Progenitor cell of endocrine pancreas (in vitro differentiated cells): ENCODE measurements at places on chromosomes 3 and 15.

GRCh38 chr15:91302588-91303439, 202.8 kb downstream of the SV2B start:
- no peaks in the 10 kb centered on the region for H3K36me3 ChIP-seq
- H3K4me1 ChIP-seq, result peaks cover 1% of the 10 kb centered on the region
- no peak overlapping the region for H3K4me3 ChIP-seq
- H3K27ac ChIP-seq, result no peak overlapping the region

- H3K4me3 ChIP-seq, result no peak overlapping the region
- H3K27me3 ChIP-seq, result no peaks in the 10 kb centered on the region
- H3K4me1 ChIP-seq, result peaks cover 2% of the 10 kb centered on the region
- H3K27ac ChIP-seq, result no peak overlapping the region
Observed at GRCh38 chr3:97009427-97010019, 195.1 kb downstream of the EPHA6 start.

DNA sequence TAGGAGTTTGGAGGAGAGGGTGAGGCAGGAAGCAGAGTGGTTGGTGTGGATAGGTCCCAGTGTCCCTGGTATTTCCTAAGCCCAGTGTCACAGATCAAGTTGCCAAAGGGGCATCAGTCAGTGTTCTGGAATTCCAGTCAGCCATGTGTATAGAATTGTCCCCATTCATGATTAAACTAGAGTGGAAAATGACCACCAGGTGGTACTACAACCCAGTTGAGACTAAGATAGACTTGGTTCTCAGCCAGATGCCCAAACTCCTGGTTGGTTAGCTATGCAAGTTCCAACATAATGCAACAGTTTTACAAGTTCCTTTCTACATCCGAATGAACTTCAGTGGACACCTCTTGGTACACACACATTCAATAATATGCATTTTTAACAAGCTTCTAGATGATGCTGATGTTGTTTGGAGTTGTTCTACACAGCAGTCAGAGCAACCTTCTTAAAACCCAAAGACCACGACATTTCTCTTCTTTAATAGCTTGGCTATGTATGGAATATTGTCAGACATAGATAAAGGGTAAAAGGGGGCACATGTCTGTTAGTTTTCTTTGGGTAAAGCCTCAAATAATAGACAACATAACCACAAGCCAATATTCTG, 8.4 kb upstream of the ATR start:
- H3K27me3 ChIP-seq, result peaks cover 9% of the 10 kb centered on the region
- no peak overlapping the region for H3K4me3 ChIP-seq
- H3K4me1 ChIP-seq, result no peaks in the 10 kb centered on the region
- no peak overlapping the region for H3K27ac ChIP-seq
- no peaks in the 10 kb centered on the region for H3K36me3 ChIP-seq

GRCh38 chr3:13072239-13072599, 1.0 kb downstream of the IQSEC1 start:
- no peak for DNase-seq
- no peak overlapping the region for H3K27ac ChIP-seq
- peaks cover 1% of the 10 kb centered on the region for H3K4me1 ChIP-seq
- no peaks in the 10 kb centered on the region for H3K36me3 ChIP-seq
- H3K4me3 ChIP-seq, result no peak overlapping the region
- H3K27me3 ChIP-seq, result peaks cover 56% of the 10 kb centered on the region

DNA sequence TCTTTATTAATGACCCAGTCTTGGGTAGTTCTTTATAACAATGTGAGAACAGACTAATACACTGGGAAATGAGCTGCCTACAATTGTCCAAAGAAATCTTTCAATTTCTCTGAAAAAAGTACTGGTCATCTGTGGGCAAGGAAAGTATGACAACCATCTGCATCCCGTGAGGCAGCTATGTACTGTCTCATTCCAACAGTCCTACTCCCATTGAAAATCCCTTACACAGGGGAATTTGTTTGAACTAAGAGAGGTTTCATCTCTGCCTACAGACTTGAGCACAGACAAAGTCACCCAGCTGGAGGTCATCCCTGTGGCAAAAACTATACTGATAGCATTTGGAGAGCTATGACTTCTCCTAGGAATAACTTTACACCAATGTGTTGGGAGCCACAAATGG, 27.1 kb downstream of the SHC4 start:
- H3K4me3 ChIP-seq, result no peak overlapping the region
- H3K27ac ChIP-seq, result no peak overlapping the region
- no peaks in the 10 kb centered on the region for H3K4me1 ChIP-seq
- H3K36me3 ChIP-seq, result no peaks in the 10 kb centered on the region
- no peak for DNase-seq

DNA sequence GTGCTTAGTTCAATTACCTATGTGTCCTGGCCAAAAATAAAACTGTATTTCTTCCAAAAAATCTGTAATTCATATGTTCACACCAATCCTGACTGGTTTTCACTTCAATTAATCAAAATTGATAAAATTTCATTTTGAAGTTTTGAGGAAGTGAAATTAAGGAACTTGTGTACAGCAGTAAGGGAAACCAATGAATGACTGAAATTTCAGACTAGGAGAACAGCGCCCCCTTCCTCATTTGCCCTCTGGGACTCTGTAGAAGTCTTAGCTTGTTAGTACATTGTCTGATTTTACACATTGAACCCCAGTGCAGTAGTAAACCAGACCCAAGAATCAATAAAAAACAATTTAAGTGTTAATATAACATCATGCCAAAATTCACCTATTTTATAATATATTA, 495.3 kb upstream of the AGTR1 start:
- no peak for DNase-seq
- H3K27ac ChIP-seq, result no peak overlapping the region
- peaks cover 1% of the 10 kb centered on the region for H3K4me1 ChIP-seq
- H3K4me3 ChIP-seq, result no peak overlapping the region

DNA sequence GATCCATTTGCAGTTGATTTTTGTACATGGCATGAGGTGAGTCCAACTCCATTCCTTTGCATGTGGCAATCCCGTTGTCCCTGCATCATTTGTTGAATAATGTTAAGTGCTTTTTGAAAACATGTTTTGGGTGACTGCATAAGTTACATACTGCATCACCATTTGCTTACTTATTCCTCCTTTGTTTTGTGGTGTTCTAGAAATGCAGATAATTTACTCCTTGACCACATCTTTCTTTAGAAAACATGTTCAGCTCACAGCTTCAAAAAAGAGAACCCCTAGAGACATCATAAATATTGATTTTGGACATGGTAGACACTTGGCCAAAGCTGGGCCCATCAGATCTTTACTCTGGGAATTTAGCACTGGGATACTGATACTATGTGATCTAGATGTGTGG, 135.3 kb upstream of the DAZL start:
- H3K4me1 ChIP-seq, result no peaks in the 10 kb centered on the region
- H3K27ac ChIP-seq, result no peak overlapping the region
- H3K27me3 ChIP-seq, result no peaks in the 10 kb centered on the region
- H3K36me3 ChIP-seq, result no peaks in the 10 kb centered on the region
- H3K4me3 ChIP-seq, result no peak overlapping the region
- DNase-seq, result no peak

DNA sequence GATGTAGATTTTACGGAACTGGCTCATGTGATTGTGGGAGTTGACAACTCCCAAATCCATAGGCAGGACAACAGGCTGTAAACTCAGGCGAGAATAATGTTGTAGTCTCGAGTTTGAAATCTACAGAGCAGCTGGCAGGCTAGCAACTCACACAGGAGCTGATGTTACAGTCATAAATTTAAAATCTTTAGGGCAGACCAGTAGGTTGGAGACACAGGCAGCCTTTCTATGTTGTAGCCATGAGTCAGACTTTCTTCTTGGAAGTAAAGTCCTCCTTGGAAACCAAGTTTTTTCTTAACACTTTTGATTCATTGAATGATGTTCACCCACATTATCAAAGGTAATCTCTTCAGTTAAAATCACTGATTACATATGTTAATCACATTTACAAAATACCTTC, 89.1 kb upstream of the ALCAM start:
- no peak overlapping the region for H3K4me3 ChIP-seq
- H3K36me3 ChIP-seq, result no peaks in the 10 kb centered on the region
- no peak overlapping the region for H3K27ac ChIP-seq
- no peaks in the 10 kb centered on the region for H3K4me1 ChIP-seq

GRCh38 chr3:144237351-144237750, 265.7 kb downstream of the DIPK2A start:
- H3K4me3 ChIP-seq, result no peak overlapping the region
- no peak overlapping the region for H3K27ac ChIP-seq
- DNase-seq, result no peak
- no peaks in the 10 kb centered on the region for H3K36me3 ChIP-seq

DNA sequence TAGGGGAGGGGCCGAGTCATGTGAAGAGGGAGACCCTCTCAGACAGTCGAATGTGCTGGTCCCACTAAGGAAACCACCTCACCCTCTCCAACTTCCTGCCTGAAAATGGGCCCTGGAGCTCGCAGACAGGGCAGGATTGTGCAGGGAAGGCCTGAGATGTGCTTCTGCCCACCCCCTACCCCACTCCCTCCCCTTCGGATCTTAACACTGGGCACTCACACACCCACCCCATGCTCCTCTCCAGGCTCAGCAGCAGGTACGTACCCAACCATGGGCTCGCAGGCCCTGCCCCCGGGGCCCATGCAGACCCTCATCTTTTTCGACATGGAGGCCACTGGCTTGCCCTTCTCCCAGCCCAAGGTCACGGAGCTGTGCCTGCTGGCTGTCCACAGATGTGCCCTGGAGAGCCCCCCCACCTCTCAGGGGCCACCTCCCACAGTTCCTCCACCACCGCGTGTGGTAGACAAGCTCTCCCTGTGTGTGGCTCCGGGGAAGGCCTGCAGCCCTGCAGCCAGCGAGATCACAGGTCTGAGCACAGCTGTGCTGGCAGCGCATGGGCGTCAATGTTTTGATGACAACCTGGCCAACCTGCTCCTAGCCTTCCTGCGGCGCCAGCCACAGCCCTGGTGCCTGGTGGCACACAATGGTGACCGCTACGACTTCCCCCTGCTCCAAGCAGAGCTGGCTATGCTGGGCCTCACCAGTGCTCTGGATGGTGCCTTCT, 20.0 kb downstream of the ATRIP start:
- DNase-seq, result no peak
- no peak overlapping the region for H3K4me3 ChIP-seq
- peaks cover 18% of the 10 kb centered on the region for H3K4me1 ChIP-seq
- H3K36me3 ChIP-seq, result peaks cover 9% of the 10 kb centered on the region
- peak overlapping the region; percentile 98 for H3K27ac ChIP-seq

DNA sequence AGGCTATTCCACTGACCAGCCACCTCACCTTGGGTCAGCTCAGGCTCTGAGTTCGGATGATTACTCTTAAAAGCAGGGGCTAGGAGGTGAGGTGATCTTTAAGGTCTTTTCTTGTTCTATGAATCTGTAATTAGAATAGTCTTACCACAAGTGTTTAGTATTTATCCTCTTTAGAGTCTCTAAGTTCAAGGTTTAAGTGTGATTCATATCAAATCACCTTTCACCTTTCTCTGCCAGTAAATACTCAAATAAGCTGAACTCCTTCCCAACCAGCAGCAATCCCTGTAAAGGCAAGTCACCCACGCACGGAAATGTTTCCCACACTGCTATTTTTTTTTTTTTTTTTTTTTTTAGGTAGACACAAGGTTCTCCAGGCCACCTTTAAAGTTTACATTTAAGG, 14.5 kb upstream of the TMEM44 start:
- DNase-seq, result no peak
- no peaks in the 10 kb centered on the region for H3K27me3 ChIP-seq
- no peaks in the 10 kb centered on the region for H3K4me1 ChIP-seq
- no peak overlapping the region for H3K27ac ChIP-seq
- H3K36me3 ChIP-seq, result peaks cover 23% of the 10 kb centered on the region

- H3K27me3 ChIP-seq, result peaks cover 3% of the 10 kb centered on the region
- H3K36me3 ChIP-seq, result no peaks in the 10 kb centered on the region
- no peak for DNase-seq
- no peak overlapping the region for H3K4me3 ChIP-seq
Observed at GRCh38 chr15:89967881-89968280, 33.2 kb upstream of the ZNF710 start.

GRCh38 chr3:149120051-149120972, 9.1 kb upstream of the HPS3 start:
- peaks cover 3% of the 10 kb centered on the region for H3K27me3 ChIP-seq
- peaks cover 13% of the 10 kb centered on the region for H3K4me1 ChIP-seq
- H3K36me3 ChIP-seq, result peaks cover 2% of the 10 kb centered on the region
- DNase-seq, result no peak
- H3K4me3 ChIP-seq, result no peak overlapping the region

GRCh38 chr3:139934613-139935015, 371 bp upstream of the CLSTN2 start:
- H3K27me3 ChIP-seq, result peaks cover 56% of the 10 kb centered on the region
- H3K4me1 ChIP-seq, result peaks cover 11% of the 10 kb centered on the region
- DNase-seq, result peak; percentile 57

DNA sequence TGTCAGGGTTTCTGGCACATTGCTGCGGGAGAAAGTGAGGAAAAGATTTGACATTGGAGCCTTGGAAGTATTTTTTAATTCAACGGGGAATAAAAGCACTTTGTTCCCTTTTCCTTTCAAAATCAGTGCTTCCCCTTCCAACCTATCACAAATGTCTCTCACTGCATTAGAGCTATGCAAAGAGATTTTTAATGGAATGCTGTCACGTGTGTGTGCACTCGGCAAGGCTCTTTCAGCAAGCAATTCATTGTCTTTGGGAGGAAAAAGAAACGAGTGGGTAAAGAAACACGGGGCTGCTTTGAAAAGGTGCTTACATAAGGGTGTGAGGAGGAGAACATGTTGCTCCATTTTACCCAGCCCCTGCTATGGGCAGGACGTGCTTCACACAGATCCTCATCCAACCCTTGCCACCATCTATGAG, 490.4 kb upstream of the PROK2 start:
- H3K4me3 ChIP-seq, result no peak overlapping the region
- no peak overlapping the region for H3K27ac ChIP-seq
- H3K4me1 ChIP-seq, result peaks cover 20% of the 10 kb centered on the region
- H3K27me3 ChIP-seq, result peaks cover 10% of the 10 kb centered on the region
- DNase-seq, result no peak

DNA sequence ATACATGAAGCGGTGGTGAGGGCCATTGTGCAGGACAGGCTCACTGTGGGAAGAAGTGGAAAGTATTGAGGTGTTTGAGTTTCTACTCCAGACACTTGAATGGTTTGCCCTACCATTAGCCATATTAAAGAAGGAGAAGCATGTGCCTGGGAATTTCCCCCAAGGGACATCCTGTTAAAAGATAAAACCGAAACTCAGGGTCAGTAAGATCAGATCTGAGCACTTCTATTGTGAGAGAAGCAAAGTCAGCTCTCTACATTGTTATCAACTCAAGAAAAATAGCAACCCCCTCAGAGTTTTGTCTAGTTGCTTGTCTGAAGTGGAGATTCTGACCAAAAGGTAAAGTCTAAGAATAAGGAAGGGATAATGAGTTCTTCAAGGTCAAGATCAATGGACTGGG, 269.8 kb downstream of the CHST2 start:
- H3K4me1 ChIP-seq, result no peaks in the 10 kb centered on the region
- peaks cover 1% of the 10 kb centered on the region for H3K36me3 ChIP-seq
- H3K4me3 ChIP-seq, result no peak overlapping the region
- no peak overlapping the region for H3K27ac ChIP-seq
- no peaks in the 10 kb centered on the region for H3K27me3 ChIP-seq

- no peak for DNase-seq
- H3K27ac ChIP-seq, result no peak overlapping the region
- H3K4me3 ChIP-seq, result no peak overlapping the region
- peaks cover 18% of the 10 kb centered on the region for H3K4me1 ChIP-seq
- H3K27me3 ChIP-seq, result peaks cover 8% of the 10 kb centered on the region
Observed at GRCh38 chr3:141489203-141489602, 2.4 kb downstream of the RASA2 start.
